ENCODE measurements at places on chromosomes 4 and X.

- H3K27me3 ChIP-seq, result peaks cover 7% of the 10 kb centered on the region
- no peak overlapping the region for H3K4me3 ChIP-seq
- no peaks in the 10 kb centered on the region for H3K4me1 ChIP-seq
- H3K27ac ChIP-seq, result no peak overlapping the region
- H3K36me3 ChIP-seq, result no peaks in the 10 kb centered on the region
These were observed 29.1 kb upstream of the UTP14A start for GRCh38 chrX:129876771-129877305.

DNA sequence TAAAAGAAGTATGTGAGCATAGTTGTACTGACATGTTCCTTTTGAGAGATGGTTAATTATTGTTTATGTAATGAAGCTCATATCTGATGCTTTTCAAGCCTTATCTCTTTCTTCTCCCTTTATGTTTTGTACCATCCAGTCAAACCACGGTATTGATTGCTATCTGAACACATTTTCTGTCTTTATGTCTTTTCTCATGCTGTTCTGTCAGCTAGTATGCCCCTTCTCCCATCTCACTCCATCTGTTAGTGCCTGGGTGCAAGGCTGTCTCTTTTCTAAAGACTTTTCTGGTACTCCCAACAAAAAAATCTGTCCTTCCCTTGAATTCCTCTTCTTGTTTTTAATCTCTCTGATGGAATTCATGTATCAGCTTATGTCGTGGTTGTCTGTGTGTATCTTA lies 883.8 kb upstream of the IGFBP7 start:
- no peak overlapping the region for H3K27ac ChIP-seq
- H3K4me3 ChIP-seq, result no peak overlapping the region
- no peaks in the 10 kb centered on the region for H3K27me3 ChIP-seq

- no peak overlapping the region for H3K27ac ChIP-seq
- H3K36me3 ChIP-seq, result peaks cover 13% of the 10 kb centered on the region
- no peak for DNase-seq
- H3K27me3 ChIP-seq, result no peaks in the 10 kb centered on the region
- no peak overlapping the region for H3K4me3 ChIP-seq
These were observed 14.8 kb downstream of the APOOL start for GRCh38 chrX:85018471-85018870.

DNA sequence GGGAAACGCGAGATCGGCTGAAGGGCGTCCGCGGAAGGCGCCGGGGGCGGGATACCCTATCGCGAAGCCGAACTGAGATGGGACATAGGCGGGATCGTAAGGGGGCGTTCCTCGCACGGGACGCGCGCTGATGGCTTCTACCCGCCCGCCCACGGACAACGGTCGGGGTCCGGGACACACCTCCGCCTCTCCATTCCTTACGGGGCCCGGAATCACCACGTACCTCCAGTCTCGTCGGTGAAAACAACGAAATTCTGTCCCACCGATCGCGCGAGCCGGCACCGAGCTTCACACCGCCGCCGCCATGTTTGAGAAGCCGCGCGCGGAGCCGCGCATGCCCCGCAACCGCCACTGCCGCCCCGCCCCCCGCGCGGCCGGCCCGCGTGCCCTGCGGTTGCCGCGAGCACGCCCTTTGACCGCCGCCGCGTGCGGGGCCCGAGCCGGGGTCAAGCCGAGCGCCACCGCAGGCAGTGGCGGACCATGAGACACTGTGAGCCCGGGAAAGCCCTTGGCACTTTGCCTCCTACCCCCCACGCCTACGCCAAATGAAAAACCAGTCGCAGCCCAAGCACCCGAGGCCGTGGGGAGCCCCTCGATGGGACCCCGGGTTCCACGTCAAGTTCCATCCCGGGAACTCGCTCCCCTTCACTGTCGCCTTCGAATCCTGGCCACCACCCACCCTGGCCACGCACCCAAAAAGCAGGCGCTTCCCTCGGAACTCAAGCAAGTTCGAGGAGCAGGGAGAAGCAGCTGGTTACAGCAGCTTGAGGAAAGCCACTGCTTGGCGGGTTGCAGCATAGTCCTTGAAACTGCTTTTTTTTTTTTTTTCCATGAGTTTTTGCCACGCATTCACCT lies at the start of gene SCML2:
Gene SCML2 (minus strand): TSS at position 320 of the 855 bp plus-strand sequence. CDS start 20,617 bp downstream, outside the sequence.
- H3K27ac ChIP-seq, result no peak within 1 kb of the TSS
- DNase-seq, result peak; percentile 59
- no peaks in the 10 kb centered on the region for H3K36me3 ChIP-seq
- no peaks in the 10 kb centered on the region for H3K4me1 ChIP-seq
- H3K27me3 ChIP-seq, result peaks cover 17% of the 10 kb centered on the region
- H3K4me3 ChIP-seq, result peak within 1 kb of the TSS; percentile 79

- H3K27ac ChIP-seq, result no peak overlapping the region
- no peaks in the 10 kb centered on the region for H3K27me3 ChIP-seq
- no peaks in the 10 kb centered on the region for H3K4me1 ChIP-seq
These were observed 40.7 kb upstream of the ANK2 start for GRCh38 chr4:113008716-113009115.

DNA sequence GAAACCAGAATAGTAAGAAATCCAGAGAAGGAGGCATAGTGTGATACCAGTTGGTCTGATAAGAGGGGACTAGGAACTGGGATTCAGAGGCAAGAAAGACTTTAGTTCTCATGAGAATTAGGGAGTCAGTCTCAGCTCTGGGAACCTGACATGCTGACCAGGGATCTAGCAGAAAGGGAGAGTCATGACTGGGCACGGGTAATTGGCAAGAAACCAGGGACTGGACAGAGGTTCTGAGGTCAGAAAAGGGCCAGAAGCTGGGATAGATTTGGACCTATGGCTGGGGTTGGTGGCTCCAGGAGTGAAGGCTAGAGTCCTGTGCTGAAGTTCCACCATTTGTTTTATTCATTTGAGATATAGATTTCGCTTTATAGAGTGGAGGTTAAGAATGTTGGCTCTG lies 110.2 kb upstream of the C1GALT1C1 start:
- H3K4me1 ChIP-seq, result peaks cover 26% of the 10 kb centered on the region
- H3K27ac ChIP-seq, result no peak overlapping the region
- DNase-seq, result no peak
- H3K4me3 ChIP-seq, result no peak overlapping the region

DNA sequence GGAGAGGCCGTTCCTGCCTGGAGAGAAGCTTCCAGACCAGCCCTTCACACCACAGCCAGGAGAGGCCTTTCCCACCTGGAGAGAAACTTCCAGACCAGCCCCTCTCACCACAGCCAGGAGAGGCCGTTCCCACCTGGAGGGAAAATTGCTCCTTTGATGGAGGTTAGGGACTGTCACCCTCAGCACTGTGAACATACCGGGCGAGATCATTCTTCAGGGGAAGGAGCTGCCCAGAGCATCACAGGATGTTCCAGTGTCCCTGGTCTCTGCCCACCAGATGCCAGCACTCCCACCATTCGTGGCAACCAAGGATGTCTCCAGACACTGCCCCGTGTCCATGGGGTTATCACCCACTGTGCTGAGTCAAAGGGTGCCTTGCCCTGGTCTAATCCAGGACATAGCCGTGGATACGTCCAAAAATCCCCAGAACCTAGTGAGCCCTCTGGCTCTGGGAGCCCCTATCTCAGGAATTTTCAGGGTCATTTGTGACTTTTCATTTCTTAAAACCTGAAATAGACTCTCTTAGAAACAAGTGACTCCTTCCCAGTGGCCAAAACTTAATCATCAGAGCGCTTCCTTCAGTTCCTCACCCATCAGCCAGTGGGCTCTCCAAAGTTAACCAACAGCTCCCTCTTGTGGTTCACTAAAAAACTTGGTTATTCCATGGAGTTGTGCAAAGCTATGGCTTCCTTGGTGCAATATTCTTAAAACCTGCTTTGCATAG lies 80.2 kb downstream of the CRMP1 start:
- no peaks in the 10 kb centered on the region for H3K27me3 ChIP-seq
- H3K4me3 ChIP-seq, result no peak overlapping the region
- peak; percentile 10 for DNase-seq
- H3K27ac ChIP-seq, result no peak overlapping the region
- no peaks in the 10 kb centered on the region for H3K36me3 ChIP-seq

GRCh38 chrX:24343719-24344118 lies 16.7 kb upstream of the SUPT20HL1 start:
- H3K27ac ChIP-seq, result peak overlapping the region; percentile 68
- H3K4me1 ChIP-seq, result no peaks in the 10 kb centered on the region
- DNase-seq, result peak; percentile 2
- peaks cover 29% of the 10 kb centered on the region for H3K27me3 ChIP-seq
- peak overlapping the region; percentile 80 for H3K4me3 ChIP-seq

- DNase-seq, result no peak
- H3K27ac ChIP-seq, result no peak overlapping the region
- no peak overlapping the region for H3K4me3 ChIP-seq
- H3K4me1 ChIP-seq, result no peaks in the 10 kb centered on the region
- H3K36me3 ChIP-seq, result no peaks in the 10 kb centered on the region
These were observed 309.3 kb downstream of the FRMPD4 start for GRCh38 chrX:12447448-12448064.

- no peak overlapping the region for H3K4me3 ChIP-seq
- H3K36me3 ChIP-seq, result peaks cover 2% of the 10 kb centered on the region
- no peak for DNase-seq
These were observed 78.5 kb upstream of the CLCN4 start for GRCh38 chrX:10078266-10078665.

GRCh38 chr4:10959586-10959985 lies 275.0 kb upstream of the CLNK start:
- no peaks in the 10 kb centered on the region for H3K36me3 ChIP-seq
- no peak for DNase-seq
- H3K27ac ChIP-seq, result no peak overlapping the region
- no peaks in the 10 kb centered on the region for H3K27me3 ChIP-seq
- no peak overlapping the region for H3K4me3 ChIP-seq

Measured in activated T-cell treated with anti-CD3 and anti-CD28 coated beads, Interleukin-2, amount 50 U/mL, for 72 hours (primary cell).